ENCODE measurements at places on chromosomes 6 and 20.

DNA sequence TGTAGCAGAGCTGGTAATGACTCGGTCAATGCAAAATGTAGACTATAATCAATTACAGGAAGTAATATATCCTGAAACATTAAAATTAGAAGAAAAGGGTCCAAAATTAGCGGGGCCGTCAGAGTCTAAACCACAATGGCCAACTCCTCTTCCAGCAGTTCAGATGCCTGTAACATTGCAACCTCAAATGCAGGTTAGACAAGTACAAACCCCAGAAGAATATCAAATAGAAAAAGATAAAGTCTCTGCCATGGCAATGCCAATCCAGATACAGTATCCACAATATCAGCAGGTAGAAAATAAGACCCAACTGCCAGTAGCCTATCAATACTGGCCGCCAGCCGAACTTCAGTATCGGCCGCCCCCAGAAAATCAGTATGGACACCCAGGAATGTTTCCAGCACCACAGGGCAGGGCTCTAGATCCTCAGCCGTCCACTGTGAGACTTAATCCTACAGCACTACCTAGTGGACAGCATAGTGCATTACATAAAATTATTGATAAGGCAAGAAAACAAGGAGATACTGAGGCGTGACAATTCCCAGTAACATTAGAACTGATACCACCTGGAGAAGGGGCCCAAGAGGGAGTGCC is 158.4 kb downstream of the GPX5 start:
- no peak for DNase-seq

DNA sequence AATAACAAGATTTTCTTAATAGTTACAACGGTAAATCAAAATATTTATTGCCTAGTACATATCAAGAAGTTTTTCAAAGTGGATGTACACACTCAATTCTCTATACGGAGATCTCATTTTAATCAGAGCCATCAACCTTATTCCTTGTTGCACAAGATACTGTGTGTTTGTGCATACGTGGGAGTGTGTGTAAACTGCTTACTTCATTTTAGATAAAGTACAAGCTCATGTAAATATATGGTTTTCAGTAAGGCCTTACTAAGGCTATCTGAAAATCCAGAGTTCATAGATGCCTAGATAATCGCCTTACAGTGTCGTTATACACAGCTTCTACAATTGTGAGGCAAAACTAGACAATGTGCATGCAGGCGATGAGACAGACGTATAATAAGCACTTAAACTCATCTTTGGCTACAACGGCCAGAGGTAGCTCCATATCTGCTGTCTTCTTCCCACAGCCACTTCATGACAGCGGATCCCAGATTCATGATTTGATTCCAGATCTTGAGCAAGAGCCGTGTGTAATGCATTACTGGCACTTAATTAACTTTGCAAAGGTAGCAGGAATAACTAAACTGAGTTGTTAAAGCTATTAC is 2.5 kb downstream of the PERP start:
- no peak for DNase-seq

DNA sequence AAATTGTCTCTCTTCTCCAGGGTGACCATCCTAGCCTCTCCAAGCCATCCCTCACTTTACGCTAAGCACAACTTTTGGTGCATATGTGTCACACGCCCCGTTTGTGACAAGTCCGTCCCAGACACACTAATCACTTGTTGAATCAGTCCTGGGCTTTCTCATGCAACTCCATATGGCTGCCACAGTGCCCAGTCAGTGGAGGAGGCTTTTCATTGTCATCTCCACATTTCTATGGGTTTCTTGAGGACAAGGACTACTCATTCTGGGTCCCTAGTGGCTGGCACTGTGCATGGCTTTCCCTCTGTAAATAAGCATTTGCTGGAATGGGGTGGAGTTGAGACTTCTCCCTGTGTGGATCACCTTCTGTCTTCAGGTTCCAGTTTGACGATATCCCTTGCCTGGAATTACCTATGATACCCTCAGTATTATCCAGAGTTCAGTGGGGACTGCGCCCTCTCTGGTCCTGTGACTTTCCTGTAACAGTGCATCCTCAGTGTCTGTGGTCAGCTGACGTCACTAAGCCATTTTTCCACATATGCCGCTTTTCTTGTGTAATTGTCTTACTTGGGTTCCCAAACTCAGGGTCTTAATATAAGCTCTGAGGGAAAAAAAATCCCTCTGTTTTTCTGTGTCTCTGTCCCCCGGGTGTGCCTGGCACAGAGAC is 59.8 kb upstream of the MYL9 start:
- DNase-seq: no peak

- no peak for DNase-seq
Measured at GRCh38 chr6:81812401-81812800, 59.9 kb upstream of the TENT5A start.

DNA sequence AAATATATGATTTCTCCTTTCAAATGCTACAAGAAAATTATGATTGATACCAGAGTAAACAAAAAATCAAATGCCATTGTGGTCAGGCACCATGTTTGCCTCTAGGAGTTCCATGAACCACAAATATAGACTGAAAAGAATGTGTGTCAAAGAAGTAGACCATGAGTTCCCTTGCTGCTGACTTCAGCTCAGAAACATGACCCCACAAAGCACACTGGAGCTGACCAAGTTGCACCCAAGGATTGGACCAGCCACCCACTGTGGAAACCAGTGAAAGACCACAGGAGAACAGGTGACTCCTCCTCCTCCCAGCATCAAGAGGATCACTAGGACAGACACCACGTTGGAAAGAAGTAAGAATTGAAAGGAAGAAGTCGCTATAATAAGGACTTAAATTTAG is 90.8 kb upstream of the TENT5A start:
- DNase-seq: no peak

- DNase-seq: no peak
Measured at GRCh38 chr6:95228636-95229035, 348.7 kb upstream of the MANEA start.

GRCh38 chr20:64064145-64064698 is 1.2 kb downstream of the TCEA2 start:
- no peak for DNase-seq

DNA sequence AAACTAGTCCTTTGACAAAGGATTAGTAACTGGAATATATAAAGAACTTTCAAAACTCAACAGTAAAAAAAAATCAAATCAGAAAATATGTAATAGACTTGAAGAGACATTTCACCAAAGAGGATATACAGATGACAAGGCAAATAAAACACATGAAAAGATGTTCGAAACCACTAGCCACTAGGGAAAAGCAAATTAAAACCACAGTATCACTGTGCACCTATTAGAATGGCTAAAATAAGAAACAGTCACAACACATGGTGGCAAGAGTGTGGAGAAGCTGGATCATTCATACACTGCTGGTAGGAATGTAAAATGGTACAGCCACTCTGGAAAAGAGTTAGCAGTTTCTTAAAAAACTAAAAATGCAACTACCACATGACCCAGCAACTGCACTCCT is 14.9 kb downstream of the ZBTB2 start:
- DNase-seq: no peak

DNA sequence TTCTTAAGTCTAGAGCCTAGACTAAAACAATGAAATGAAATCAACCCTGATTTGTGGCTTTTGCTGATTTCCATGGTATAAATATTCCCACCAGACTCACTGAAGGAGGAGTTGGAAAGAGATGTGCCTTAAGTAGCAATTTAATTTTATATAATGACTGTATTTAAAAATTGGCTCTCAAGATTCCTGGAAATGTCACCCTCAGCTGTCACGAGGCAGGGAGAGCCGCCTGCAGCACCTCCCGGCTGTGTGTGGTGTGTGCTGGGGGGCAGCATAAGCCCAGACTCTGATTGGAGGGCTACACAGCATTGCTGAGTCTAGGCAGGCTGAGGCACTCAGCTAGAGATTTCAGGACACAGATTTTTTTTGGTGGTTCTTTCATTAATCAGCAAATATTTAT is 40.6 kb upstream of the TMEM181 start:
- DNase-seq: no peak

GRCh38 chr6:91970700-91971099 is 1383.8 kb upstream of the MAP3K7 start:
- no peak for DNase-seq

DNA sequence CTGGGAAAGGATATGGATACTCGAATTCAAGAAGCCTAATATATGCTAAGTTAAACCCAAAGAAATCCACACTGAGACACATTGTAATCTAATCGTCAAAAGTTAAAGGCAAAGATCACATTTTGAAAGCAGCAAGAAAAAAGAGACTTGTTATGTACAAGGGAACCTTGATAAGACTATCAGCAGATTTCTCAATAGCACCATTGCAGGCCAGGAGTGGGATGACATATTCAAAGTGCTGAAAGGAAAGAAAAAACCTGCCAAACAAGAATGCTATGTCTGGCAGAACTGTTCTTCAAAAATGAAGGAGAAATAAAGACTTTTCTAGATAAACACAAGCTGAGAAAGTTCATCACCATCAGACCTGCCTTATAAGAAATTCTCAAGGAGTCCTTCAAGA is 75.2 kb downstream of the COL21A1 start:
- no peak for DNase-seq

- no peak for DNase-seq
Measured at GRCh38 chr6:31142361-31142761, 3.5 kb upstream of the PSORS1C2 start.

DNA sequence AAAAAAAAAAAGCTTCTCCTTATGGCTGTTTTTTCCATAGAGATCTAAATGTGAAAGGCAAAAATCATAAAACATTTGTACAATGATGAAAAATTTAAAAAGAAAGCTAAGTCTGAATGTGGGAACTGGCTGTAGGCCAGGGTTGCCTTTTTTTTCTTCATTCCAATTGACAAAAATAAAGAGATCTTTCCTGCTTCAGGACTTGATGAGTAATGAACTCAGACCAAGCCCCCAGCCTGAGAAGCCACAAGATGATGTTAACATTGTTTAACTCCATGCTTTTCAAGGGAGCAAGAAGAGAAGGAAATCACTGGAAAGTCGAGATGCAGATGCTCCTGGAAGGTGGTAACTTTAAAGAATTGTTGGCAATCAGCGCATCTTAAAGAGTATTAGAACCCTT is 41.4 kb downstream of the TRMT6 start:
- no peak for DNase-seq

GRCh38 chr20:20405623-20406022 is 37.7 kb downstream of the INSM1 start:
- DNase-seq: no peak

- no peak for DNase-seq
Measured at GRCh38 chr6:150037526-150038201, 12.3 kb upstream of the RAET1L start.

DNA sequence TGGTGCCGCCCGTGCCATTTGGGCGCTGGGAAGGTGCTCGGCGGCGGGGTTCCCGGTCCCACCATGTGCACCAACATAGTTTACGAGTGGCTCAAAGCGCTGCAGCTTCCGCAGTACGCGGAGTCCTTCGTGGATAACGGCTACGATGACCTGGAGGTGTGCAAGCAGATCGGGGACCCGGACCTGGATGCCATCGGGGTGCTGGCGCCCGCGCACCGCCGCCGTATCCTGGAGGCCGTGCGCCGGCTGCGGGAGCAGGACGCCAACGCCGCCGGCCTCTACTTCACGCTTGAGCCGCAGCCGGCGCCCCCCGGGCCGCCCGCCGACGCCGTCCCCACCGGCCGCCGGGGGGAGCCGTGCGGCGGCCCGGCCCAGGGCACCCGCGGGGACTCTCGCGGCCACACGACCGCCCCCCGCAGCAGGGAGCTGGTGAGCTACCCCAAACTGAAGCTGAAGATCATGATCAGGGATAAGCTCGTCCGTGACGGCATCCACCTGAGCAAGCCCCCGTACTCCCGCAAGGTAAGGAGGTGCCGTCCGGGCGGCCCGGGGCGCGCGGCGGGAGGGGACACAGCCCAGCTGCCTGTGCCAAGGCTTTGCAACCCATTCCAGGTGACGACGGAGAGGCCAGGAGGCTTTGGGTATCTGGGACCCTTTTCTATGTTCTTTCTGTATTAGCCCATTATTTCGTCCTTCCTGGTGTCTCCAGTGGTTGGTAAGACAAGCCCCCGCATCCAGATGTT is 547 bp downstream of the SAMD5 start:
- DNase-seq: no peak

- DNase-seq: no peak
Measured at GRCh38 chr20:47024461-47024937, 129.9 kb downstream of the EYA2 start.

GRCh38 chr6:143123081-143123480 is 62.4 kb downstream of the AIG1 start:
- no peak for DNase-seq

- DNase-seq: no peak
Measured at GRCh38 chr20:63371291-63371865, 10.2 kb upstream of the CHRNA4 start.
